ENCODE measurements at places on chromosomes 1 and 21.

GRCh38 chr1:43901196-43901961 is 32.2 kb upstream of the ARTN start:
- no peak for DNase-seq

GRCh38 chr1:184494929-184495328 is 108.1 kb downstream of the C1orf21 start:
- DNase-seq = no peak

DNA sequence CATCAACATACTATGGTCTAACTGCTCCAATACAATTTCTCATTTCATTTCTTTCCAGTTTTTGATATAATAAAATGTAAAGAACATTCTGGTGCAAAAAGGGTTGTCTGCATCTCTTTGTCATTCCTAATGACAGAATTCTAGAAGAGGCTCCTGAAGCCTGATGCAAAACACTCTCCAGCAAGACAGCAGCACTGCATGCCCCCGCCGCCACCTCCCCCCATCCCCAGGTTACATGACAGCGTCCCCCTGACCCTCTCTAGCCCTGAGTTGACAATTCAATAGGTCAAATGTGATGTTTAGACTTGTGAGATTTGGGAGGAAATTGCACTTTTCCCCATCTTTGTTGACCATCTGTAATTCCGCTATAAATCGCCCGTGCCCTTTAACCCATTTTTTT is 64.6 kb upstream of the C1orf21 start:
- DNase-seq = no peak

DNA sequence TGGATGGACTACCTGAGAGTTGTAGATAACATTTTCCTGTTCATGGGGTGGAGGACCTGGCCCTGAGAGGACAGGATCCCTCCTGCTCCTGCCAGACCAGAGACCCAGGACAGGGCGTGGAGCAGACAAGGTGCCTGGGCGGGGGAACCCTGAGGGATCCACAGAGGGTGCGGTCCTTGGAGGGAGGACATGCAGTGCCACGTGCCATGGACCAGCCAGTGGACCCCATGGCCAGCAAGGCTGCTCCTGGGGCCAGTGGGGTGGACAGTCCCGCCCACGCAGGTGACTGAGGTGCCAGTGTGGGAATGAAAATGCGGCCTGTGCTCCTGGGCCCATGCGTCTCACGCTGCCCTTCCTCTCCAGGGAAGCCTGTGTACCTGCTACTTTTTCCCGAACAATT is 3.6 kb downstream of the RER1 start:
- no peak for DNase-seq

DNA sequence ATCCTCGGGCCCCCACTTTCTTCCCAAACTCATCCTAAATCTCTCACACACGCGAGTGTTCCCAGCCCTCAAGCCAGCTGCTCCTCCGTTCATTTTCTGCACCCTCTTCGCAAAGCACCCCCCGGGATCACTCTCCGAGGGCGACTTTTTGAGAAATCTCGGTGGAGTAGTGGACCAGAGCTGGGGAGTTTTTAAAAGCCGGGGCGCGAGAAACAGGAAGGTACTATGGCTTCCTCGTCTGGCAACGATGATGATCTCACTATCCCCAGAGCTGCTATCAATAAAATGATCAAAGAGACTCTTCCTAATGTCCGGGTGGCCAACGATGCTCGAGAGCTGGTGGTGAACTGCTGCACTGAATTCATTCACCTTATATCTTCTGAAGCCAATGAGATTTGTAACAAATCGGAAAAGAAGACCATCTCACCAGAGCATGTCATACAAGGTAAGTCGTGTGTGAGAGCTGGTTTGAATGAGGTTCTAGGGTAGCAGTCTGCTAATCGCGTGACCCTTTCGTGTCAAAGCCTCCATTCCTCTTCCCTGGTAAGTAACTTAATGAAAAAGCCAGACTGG is 800 bp downstream of the DR1 start:
- no peak for DNase-seq

- DNase-seq = no peak
Observed at GRCh38 chr21:36747815-36748383, 49.0 kb downstream of the SIM2 start.

GRCh38 chr1:117512728-117513321 is 93.0 kb upstream of the TENT5C start:
- no peak for DNase-seq

GRCh38 chr1:8251635-8252034 is 66.3 kb upstream of the SLC45A1 start:
- DNase-seq = no peak

DNA sequence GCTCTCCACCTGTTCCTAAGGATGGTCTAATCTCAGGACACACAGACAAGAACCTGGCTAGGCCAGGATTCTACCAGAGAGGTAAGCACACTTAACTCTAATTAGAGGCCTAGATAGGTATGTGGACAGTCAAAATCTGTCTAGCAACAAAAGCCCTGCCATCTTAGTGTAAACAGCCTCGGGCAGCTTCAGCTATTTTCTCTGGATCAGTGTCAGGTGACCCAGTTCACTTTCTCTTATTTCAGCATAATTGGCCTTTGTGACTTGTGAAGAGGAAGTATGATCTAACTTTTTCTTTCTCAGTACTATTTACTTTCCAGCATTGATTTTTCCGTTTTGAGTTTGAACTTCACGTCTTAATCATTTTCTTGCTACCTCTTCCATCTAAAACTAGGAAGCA is 217.7 kb downstream of the CRB1 start:
- no peak for DNase-seq

DNA sequence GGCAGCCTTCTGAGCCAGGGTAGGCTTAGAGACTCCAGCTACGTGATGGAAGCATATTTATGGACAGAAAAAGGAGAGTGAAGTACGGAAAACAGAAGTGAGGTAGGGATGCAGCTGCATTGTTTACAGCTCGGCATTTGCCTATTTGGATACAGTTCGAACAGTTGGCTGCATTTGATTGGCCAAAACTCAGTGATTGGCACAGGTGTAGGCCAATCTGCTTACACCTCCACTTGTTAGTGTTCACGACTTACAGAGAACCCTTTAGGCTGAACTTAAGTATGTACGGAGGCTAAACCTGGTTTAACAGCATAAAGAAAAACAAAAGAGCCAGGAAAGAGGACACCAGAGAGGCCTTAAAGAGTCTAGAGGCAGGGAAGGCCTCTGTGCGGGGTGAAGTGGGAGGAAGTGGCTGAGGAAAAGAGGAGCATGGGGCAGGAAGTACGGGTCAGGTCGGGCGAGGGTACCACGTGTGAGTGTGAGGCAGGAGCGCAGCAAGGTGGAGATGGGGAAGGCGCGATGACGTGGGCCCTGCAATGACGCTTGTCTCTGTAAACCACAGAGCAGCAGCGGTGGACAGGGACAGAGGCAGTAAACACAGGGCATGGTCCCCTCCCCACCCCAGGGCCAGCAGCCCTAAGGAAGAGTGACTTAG is 32.0 kb downstream of the RSPH1 start:
- no peak for DNase-seq

GRCh38 chr1:109335091-109335490 is 28.3 kb upstream of the MYBPHL start:
- DNase-seq = no peak

DNA sequence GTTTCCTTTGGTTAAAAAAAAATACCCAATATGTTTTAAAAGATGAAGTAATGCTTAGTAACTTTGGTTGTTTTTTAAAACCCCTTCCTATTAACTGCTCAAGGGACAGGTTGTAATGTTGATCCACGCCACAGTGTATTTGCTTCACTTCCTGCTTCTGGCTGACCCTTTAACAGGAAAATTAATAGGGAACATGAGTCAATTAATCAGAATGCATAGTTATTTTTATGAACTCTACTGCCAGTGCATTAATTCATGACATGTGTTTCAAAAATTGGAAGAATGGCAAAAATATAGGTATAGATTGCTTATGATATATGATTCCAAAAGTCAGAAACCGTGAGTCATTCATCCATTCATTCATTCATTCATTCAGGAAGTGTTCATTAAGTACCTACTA is 204.8 kb downstream of the SETD4 start:
- no peak for DNase-seq

DNA sequence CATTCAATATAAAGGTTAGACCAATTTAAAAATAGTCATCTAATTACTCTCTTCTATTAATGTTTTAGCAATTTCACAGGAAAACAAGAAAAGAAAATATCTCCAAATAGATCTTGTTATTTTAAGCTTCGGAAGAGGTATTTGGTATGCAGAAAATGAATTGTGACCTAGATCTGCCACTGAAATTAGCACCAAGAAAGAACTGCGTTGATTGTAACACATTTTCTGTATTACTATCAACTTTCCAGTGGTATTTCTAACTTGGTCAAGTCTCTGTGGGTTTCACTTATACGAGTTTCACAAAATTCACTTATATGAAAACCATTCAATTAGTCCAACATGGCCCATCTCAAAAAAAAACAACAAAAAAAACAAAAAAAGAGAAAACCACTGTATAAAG is 11.8 kb downstream of the RSBN1 start:
- no peak for DNase-seq

- no peak for DNase-seq
Observed at GRCh38 chr1:214718724-214719123, 115.7 kb downstream of the CENPF start.

DNA sequence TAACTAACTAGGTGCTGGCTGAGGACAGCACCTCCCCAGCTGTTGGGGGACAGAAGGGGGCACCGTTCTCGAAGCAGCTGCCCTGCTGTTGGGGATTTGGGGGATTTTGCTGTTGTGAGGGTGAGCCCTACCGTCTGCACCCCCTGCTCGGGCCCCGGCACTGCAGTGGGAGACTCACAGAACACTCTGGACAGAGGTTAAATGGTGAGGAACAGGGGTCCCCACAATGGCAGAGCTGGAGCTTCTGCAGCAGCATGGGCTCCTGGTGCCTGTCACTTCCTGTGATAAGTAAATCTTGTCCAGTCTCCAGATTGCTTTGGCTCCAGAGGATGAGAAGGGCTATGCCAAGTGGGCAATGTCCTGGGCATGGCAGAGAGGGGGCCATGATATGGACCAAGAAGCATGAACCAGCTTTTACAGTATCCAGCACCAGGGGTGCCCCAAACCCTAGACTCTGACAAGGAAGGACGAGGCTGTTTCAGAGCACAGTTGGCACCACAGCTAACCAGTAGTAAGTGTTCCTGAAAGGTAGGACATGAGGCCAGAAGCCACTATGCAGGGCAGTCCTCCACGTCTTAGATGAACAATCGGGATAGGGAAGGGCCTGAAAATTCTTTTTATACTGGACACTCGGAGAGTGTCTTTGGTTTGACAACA is 365.1 kb upstream of the VAMP3 start:
- no peak for DNase-seq

DNA sequence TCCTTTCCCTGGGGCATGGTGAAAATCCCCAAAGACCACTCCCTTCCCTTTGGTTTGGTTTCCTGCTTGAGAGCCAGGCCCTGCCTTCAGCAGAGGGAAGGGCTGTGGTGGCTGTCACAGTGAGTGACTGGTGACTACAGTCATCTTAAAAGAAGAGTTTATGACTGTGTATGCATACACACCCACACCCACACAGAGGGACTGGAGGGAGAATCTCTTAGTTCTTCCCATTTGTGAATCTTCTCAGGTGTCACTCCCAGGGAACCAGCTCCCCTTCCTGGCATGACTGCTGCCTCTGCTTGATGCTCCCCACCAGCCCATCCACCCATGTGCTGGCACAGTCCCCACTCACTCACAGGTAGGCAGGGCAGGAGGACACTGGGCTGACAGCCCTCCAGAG is 3.9 kb upstream of the KCNA2 start:
- DNase-seq = no peak

DNA sequence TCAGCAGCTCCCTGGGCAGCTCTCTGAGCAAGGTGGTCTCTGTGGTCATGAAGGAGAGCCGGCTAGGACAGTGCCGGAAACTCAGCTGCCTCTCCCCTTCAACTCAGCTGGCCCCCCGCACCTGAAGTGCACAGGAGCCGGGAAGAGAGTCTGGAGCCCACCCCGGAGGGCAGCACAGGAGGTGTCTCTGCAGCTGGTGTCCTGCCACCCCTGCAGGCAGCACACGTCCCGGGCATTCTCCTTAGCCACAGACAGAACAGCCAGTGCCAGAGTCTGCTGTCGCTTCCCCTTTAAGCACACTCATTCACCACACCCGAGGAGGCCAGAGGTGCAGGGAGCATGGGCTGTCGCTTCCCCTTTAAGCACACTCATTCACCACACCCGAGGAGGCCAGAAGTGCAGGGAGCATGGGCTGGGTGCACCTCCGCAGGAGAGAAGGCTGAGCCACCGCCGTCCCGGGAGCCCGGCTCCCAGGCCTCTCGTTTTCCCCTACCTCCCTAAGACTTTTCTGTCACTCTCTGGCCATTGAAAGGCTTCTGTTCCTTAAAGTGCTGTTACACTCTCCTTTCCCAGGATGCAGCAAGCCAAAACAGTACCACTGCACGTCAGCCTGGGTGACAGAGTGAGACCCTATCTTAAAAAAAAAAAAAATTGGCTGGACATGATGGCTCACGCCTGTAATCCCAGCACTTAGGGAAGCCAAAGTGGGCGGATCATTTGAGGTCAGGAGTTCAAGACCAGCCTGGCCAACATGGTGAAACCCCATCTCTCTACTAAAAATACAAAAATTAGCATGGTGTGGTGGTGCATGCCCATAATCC is 16.9 kb upstream of the SAMD11 start:
- DNase-seq = peak; percentile 91

- DNase-seq = no peak
Observed at GRCh38 chr21:38081708-38082107, 165.5 kb upstream of the KCNJ6 start.

DNA sequence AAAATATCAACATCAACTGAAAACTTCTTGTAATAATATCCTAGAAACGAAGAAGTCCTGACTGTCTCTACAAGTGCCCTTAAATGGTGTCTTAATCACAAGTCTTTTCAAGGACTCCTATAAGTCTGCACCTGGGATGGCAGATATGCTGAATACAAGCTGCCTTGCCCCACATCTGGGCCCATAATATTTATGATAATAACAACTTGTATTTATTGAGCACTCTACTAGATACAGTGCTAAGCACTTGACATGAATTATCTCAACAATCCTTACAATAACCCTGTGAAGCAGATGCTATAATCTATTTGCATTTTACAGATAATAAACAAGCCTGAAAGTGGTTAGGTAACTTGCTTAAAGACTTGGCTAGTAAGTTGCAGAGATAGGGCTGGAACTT is 78.0 kb upstream of the ZNF648 start:
- DNase-seq = no peak

- DNase-seq = peak; percentile 52
Observed at GRCh38 chr1:150548632-150549495, at the start of gene ADAMTSL4. TSS of gene ADAMTSL4 (plus strand) at chr1:150549408. CDS start at chr1:150552289, 2,881 bp downstream.

- peak; percentile 52 for DNase-seq
Observed at GRCh38 chr1:58515794-58516401, 30.6 kb downstream of the OMA1 start.

- peak; percentile 56 for DNase-seq
Observed at GRCh38 chr1:9145021-9145668, 16.2 kb upstream of the GPR157 start.

GRCh38 chr1:202130816-202131522 is 8.3 kb downstream of the GPR37L1 start:
- no peak for DNase-seq

GRCh38 chr1:185562461-185563359 is 171.5 kb upstream of the HMCN1 start:
- no peak for DNase-seq
